SW 1271 (cell line): ENCODE measurements at places on chromosomes 12 and 14.

DNA sequence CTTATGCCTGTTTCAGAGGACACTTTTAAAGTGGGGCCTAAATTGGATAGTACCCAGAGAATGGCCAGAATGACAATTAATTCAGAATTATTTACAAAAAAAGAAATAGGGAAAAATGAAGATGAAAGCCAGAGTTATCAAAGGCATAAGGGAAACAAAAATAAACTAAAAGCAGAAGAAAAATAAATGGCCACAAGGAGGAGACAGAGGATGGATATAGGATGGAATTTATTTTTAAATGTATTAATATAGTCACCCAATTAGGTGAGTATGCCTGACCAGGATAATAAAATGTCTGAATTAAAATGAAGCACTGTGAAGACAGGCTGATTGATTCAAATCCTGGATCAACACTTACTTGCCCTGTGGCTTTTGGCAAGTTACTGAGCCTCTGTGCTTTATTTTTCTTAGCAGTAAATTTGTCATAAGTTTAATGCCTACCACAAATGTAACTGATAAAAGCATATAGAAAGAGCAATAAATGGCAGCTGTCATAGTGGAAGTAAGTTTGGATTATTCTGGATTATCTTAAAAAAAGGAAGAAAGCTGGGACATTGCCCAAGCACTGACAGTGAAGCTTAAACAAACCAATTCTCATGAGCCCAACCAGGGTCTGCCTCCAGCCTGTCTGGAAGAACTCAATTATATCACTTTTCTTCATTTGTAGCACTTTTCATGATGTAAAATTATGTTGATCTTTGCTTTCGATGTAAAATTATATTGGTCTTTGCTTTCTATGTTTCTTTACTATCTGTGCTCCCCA lies 3.5 kb downstream of the CLEC9A start:
- DNase-seq, result no peak

DNA sequence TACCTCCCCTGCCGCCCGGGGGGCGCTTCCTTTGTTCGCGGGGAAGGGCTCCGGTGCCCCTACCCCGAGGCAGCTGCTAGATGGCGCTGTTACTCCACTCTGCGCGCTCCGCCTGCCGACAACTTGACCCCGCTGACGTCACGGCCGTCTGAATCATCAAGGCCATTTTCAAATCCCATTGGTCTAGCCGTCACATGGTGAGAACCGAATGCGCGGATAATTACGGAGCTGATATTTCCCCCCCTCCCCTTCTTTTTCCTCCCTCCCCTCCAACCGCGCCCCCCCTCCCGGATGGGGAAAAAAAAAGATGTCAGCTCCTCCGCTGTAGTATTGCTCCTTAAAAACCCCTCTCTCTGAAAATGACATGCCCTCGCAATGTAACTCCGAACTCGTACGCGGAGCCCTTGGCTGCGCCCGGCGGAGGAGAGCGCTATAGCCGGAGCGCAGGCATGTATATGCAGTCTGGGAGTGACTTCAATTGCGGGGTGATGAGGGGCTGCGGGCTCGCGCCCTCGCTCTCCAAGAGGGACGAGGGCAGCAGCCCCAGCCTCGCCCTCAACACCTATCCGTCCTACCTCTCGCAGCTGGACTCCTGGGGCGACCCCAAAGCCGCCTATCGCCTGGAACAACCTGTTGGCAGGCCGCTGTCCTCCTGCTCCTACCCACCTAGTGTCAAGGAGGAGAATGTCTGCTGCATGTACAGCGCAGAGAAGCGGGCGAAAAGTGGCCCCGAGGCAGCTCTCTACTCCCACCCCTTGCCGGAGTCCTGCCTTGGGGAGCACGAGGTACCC lies at the start of gene HOXC10:
TSS of gene HOXC10 (plus strand) at position 246 of the 791 bp plus-strand sequence. CDS start at position 360, 114 bp downstream.
- peak; percentile 87 for DNase-seq

DNA sequence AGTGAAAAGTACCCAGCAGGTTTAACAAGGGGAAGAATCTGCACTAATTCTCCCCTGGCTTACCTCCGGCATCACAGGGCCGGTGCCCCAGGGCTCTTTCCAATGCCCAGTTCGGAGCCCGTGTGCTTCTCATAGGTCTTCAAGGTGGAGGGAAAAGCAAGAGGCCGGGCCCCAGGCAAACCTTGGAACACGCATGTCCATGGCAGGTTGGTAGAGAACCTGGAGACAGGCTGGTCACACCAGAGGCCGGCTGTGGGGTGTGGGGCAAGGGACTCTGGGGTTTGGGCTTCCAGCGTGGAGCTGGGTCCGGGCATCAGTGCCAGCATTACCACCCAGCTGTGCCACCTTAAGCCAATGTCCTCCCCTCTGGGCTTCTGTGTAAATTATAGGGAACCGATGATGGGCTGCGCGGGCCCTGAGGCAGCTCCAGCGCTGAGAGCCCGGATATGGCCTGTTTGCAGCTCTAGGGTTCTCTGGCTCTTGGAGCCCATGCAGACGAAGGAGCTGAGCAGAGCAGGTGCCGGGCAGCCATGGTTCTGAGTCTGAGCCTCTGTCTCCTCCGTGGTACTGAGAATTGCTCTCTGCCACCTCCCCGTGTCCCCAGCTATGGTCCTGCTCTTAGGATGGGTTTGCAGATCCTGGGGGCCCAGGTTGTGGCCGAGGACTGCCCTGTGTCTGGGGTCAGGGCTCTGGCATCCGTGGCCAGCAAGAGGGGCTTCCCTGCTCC lies 197.0 kb upstream of the C14orf180 start:
- no peak for DNase-seq

GRCh38 chr14:74155749-74156148 lies 71.0 kb downstream of the LIN52 start:
- DNase-seq, result no peak

GRCh38 chr14:75426332-75427125 lies 1.3 kb upstream of the JDP2 start:
- DNase-seq, result no peak

- DNase-seq, result no peak
Measured at GRCh38 chr14:99254328-99255009, 17.5 kb downstream of the BCL11B start.

DNA sequence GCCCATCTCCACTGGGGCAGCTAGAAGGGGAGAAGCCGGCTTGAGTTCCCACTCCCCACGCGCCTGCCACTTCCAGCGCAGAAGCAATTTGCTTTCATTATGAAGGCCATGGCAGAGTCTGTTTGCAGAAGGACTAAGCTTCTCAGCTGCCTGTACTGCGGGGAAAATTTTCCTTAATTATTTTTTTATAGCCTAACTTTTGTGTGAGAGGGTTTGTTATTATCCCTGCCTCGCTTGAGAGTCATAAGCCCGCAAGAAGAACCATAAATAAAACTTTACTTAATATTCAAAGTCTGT lies 56.0 kb upstream of the DLK1 start:
- no peak for DNase-seq

- no peak for DNase-seq
Measured at GRCh38 chr12:53551889-53552291, 44.6 kb upstream of the NPFF start.

DNA sequence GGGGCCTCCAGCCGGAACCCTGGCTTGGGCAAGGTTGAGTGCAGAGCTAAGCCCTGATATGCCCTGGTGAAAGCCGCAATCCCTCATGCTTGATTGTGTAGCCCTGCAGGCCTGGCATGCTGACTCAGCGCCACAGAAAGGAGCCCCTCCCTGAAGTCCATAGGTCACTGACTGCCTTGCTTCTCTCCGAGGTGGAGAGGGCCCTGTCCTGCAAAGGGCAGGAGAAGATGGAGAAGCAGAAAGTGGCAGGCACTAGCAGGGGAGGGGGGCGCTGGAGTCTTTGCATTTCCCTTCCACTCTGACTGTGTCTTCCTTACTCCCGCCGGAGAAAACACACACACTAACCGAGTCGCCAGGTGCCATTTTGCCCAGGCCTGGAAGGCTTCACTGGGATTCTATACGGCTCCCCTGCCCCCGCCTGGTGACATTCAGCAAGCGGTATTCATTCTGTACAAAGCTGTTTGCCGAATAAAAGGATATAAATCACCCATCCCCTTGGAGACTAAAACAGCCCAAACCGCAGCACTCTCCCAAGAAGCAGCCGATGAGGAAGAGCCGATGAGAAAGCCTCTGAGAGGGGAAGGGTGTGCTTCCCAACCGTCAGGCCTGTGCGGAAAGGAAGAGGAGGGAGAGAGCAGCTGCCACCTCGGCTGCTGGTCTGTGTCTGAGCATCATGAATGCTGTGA lies 69.8 kb downstream of the SLC6A12 start:
- DNase-seq, result no peak

GRCh38 chr14:61934385-61934784 lies 172.2 kb downstream of the SNAPC1 start:
- DNase-seq, result no peak

DNA sequence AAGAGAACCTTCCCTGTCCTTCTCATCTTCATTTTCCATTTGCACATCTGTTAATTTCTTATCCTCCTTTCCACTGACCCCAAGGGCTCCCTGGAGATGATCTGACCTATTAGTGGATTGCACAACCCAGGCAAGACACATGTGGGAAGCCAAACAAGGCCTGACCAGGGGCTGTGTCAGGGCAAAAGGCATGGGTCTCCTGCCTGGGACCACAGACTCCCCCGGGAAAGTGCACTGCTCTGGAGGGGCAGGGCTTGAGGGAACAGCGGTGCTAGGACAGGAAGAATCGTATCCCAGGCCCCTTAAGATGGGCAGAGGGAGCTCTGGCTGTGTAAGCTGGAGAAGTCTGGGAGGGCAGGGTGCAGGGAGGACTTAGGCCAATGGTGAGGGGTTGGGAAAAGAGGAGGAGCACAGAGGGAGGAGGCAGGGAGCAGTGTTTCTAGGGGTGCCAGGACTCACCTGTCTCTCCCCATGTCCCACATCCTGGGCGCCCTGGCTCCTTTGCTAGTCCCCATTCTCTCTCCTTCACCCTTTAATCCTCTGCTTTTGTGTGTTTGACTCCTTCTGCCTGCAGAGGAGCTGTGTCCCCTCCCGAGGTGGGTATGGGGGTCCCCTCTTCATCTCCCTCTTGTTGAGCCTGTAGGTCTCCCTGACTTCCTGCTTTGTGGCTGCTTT lies 25.3 kb downstream of the PLEKHG3 start:
- no peak for DNase-seq

- no peak for DNase-seq
Measured at GRCh38 chr12:120224304-120225199, 23.6 kb upstream of the RPLP0 start.

DNA sequence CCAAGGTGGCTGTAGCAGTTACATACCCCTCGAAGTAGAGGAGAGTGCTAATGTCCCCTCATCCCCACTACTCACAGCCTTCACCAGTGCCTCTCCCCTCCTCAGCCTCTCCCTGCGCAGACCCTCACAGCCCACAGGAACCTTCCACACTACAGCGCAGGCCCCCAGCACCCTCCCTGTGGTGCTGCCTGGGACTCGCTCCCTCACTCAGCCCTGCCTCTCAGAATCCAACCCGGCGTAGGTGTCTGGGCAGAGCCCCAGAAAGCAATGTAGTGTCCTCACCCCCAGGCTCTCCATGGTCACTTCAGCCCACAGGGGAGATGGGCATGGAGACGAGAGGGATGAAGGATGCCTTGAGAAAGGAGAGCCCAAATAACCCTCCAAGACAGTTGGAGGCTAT lies 10.9 kb upstream of the ZNF740 start:
- no peak for DNase-seq
